Activated T-helper 17 cell treated with anti-CD3 and anti-CD28 coated beads, Interleukin-2, amount 50 U/mL, for 72 hours (primary cell): ENCODE measurements at places on chromosomes 11 and 22.

- ATAC-seq: no peak
Measured at GRCh38 chr22:50175921-50176849, 5.7 kb downstream of the PANX2 start.

GRCh38 chr11:35035894-35036408, 103.0 kb upstream of the CD44 start:
- ATAC-seq: no peak

GRCh38 chr11:114340311-114341131, 44.3 kb downstream of the NNMT start:
- ATAC-seq: peak; percentile 67

DNA sequence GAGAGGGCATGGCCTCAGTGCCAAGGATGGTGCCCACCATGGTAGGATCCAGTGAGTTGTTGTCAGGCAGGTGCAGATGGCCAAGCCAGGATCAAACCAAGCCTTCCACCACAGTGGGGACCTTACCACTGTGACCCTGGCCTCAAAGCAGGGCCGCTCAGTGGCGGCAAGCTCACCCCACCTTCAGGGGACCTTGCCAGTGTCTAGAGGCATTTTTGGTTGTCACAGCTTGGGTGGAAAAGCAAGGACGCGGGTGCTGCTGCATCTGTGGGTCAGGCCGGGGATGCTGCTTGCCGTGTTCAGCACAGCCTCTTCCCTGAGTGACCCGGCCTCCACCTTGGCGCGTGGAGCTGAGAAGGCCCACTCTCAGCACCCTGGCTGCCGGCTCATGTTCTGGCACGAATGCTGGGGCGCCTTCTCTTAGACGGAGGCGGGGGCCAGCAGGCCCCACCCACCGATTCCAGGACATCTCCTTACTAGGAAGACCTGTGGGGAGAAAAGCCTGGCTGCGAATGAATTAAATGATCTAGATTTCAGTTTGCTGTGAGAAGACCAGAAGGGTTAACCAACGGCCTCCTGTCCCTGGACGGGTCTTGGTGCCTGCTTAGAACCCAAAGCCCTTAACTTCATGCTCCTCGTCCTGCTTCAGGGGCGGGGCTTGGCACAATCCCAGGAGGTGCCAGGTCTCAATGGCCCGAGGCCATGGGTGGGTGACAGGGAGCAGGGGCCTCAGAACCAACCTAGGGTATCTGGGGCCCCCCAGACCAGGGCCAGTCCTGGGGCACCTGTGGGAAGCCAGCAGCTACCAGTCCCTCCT, 18.9 kb downstream of the TRMU start:
- no peak for ATAC-seq

GRCh38 chr22:32796865-32797573, 4.5 kb upstream of the TIMP3 start:
- peak; percentile 75 for ATAC-seq

DNA sequence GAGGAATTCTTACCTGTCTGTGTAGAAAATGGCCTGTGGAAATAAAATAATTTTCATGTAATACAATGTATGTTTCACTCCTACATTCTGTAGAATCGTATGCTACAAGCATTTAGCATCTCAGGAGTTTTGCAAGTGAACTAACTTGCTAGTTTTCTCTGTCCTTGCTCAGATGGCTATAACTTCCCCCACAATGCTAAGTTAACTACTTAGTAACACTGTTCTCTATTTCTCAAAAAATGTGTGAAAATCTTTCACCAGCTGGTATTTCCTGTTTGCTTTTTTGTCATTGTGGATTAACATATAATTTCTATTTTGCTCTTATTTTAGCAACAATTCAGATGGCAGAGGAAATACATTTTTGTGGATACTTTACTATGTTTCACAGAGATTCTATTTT, 4.4 kb downstream of the OR4S2 start:
- no peak for ATAC-seq

DNA sequence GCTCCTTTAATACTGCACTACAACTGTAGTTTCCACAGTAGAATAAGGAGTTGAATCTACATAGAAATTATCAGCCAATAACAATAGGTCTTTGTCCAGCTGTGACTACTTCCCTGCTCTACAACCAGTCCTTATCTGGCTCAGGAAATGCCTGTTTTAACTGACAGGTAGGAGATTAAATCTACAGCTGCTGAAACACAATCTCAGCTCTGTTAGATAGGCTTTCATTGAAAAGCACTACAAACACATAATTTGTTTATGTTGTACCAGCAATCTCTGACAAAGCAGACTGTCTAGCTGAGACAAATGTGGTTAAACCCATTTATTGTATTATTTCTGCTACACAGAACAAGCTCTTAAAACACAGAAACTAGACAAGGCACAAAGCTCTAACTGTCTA, 230.0 kb downstream of the SOX6 start:
- ATAC-seq: no peak

GRCh38 chr22:18056161-18056666, 21.6 kb upstream of the PEX26 start:
- no peak for ATAC-seq

DNA sequence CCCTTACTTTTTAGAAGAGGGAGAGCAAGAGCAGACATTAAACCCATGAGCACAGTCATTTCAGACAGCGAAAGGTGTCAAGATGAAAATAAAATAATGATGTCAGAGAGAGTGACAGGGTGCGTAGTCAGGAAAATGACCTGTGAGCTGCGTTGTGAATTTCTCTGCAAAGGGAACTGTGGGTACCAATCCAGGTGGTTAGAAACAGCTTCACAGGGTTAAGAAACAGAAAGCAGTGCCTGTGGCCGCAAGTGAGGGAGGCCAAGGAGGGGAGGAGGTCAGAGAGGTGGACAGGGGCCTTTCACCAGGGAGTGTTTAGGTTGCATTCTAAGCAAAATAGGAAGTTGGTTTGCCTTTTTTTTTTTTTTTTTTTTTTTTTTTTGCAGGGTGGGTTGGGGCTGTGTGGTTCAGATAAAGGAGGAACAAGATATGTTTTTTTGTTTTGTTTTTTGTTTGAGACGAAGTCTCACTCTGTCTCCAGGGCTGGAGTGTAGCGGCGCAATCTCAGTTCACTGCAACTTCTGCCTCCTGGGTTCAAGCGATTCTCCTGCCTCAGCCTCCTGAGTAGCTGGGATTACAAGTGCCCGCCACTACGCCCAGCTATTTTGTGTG, 7.9 kb downstream of the TIGD3 start:
- peak; percentile 70 for ATAC-seq

GRCh38 chr11:132245403-132246385, 875.3 kb downstream of the NTM start:
- no peak for ATAC-seq

- no peak for ATAC-seq
Measured at GRCh38 chr11:34475656-34476055, 36.9 kb downstream of the CAT start.

- no peak for ATAC-seq
Measured at GRCh38 chr11:76678321-76678720, 7.8 kb upstream of the LRRC32 start.

DNA sequence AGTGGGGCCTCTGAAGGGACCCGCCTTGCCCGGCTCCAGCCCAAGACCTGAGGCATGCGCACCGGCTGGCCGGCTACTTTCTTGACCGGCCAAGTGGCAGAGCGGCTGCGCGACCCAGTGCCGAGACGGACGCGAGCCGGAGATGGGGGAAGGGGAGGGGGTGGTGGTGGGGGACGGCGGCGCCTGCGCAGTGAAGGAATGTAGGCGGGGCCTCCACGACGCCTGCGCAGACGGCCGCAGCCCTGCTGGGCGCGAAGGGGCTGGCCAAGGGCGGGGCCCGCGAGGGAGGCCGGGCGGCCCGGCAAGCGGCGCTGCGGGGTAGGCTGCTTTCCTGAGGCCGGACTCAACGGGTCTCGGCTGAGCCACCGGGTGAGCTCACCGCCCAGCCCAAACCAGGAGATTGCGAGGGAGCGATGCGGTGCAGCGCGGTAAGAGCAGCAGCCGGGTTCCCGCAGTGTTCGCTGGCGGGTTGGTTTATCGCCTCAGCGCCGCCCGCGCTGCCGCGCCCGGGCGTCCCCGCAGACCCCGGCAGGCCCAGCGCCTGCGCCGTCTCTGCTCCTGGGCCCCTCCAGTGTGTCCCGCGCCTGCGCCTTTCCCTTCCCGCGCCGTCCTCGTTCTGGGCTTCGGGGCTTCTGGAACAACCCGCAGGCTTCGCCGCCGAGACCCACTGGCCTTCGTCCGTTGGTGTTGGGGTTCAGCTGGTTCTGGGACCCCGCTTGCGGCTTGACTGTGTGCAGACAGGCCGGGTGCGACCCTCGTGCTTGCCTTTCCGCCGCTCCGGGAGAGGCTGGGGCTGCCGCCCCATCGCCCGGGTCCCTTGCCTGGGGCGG, at the start of gene SPECC1L:
Gene SPECC1L, plus strand, starts transcription at position 276 of the 830 bp plus-strand sequence. CDS start 31,401 bp downstream, outside the sequence.
- ATAC-seq: peak; percentile 92

- ATAC-seq: peak; percentile 97
Measured at GRCh38 chr22:41780746-41781505, 19.6 kb upstream of the CCDC134 start.

GRCh38 chr11:119520400-119520799, 97.4 kb upstream of the THY1 start:
- no peak for ATAC-seq

- ATAC-seq: no peak
Measured at GRCh38 chr22:30225220-30225927, 21.2 kb downstream of the LIF start.

GRCh38 chr11:39965701-39966100, 1493.8 kb downstream of the LRRC4C start:
- ATAC-seq: no peak

DNA sequence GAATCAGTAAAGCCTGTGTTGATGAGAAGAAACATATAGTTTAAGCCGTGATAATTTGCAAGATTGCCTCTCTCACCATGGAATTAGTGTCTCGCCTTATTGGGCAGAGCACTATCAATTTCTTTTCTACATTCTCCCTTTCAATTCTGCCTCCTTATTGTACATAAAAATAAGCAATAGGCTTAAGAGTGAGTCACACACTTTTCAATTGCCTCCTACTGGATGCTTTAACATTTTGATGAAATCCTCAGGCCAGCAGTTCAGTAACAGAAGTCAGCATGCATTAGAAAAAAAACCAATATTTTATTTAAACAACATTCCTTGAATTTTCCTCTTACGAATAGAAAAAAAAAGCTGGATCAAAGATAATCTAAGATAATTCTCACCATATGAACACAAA, 33.8 kb upstream of the VWA5A start:
- no peak for ATAC-seq

GRCh38 chr11:46120346-46121300, 631 bp downstream of the PHF21A start:
- ATAC-seq: peak; percentile 29

GRCh38 chr11:35992548-35992947, 48.7 kb downstream of the LDLRAD3 start:
- no peak for ATAC-seq

DNA sequence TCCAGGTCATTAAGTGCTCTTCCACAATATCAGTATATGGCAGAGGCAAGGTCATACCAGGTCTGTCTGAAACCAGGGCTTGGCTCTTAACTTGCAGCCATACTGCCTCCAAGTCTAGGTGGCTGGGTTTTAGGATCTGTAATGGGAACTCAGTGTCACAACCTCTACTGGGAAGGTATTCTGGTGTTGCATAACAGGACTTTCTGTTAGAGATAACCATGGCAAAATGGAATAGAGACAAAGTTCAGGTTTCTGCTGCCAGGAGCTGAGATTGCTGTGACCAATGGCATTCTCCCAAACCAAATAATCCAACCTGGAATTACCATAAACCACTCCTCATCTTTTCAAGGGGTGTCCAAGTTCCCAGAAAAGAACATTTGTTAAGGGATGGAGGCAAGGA, 6.8 kb upstream of the SAA1 start:
- ATAC-seq: no peak

DNA sequence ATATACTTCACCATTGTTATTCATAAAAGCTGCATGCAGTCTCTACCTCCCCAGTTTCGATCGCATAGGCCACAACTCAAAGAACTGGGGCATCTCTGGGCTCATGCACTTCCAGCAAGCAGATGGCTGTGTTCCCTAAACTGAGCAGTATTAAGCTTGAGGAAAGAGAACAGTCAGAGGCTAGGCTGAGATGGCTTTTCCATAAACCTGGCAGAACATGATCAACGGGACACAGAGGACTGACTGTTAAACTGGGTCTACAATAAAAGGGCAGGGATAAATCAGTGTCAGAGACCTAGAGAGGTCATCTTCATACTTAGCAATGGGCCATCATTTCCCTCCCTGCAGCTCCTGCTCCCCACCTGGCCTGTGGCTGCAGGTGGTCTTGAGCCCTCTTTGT, 171.0 kb upstream of the NECTIN1 start:
- no peak for ATAC-seq

DNA sequence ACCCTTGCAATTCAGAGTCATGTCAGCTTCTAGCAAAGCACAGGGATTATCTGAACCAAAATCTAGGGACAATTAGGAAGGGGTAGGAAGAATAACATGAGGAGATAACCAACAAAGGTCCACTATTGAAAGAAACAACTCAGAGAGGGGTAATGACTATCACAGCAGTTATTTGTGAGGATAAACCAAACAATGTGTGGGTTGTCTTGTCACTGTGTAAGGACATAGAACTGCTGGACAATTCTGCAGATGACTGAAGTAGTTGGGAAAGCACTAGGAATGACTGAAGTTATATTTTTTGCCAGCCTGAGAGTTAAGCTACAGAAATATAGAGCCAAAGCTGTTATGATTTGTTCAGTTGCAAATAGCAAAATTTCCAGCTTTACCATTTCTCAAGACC, 858.4 kb upstream of the CCDC90B start:
- no peak for ATAC-seq

- ATAC-seq: no peak
Measured at GRCh38 chr11:19953336-19953735, 206.9 kb downstream of the DBX1 start.

DNA sequence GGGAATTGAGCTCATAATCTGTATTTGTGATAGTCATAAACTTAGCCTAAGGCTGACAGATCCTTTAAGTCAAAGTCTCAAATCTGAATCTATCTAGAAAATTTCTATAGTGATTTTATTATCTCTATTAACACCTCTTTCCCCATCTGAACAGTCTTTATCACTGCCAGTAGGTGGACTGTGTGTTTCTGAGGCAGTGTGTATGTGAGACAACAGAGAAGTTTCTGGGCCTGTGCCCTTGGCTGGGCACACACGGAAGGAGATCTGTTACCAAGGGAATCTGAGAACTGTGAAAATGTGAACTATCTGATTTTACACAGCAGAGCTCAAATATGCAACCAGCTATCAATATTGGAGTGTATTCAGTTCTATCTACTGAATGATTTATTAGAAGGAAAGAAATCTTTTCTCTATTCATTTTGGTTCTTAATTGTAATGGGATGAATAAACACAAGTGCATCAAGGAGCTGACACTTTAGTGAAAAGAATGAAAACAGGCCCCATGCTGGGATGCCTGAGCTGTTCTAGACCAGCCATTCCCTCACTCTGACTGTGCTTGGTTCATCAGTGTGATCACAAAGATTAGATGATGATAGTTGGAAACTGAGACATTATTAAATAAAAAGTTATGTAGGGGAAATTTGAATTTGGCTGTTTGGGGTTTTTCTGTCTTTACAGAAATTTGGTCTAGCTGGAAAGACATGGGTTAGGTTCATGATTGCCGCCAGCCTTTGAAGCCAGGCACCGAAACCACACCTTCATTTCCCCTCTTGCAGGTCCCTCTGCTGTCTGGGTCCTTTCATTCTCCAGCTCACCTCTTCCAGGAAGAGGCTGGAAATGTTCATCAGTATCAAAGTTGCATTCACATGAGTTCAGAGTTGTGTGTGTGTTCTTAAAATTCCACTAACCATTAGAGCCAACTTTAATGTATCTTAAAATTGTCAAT, 68.1 kb downstream of the LIF start:
- peak; percentile 84 for ATAC-seq
